ENCODE measurements at places on chromosomes 1 and 21. TPM values are rescaled to one million over a fixed set of nuclear protein-coding genes. Genes with fewer than 3 reads are reported as not detected.

The NECTIN4 gene
- polyA plus RNA-seq, result 0.29 TPM

- no peak for DNase-seq
These were observed 61.0 kb downstream of the RUNX1 start for GRCh38 chr21:34988139-34988538.

- no peak for DNase-seq
These were observed 120.6 kb upstream of the ARHGEF16 start for GRCh38 chr1:3333903-3334302.

The KLHL21 gene
- polyA plus RNA-seq, result 18.0 TPM

DNA sequence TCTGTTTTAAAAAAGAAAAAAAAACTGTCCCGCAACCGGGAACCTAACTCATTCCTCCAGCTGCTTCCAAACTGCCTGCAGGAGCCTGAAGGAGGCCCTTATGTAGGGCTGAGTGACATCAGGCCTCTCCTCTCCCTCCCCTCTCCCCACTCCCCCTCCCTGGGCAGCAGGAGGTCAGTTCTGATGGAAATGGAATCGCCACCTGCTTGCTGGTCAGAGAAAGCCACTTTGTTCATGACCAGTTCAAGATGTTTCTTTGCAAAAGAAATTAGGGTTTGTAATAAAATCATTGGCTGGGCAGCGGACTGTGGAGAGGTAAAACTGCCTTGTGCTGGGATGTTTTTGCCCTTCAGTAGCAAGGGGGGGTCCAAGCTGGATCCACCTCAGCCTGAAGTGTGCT is at the start of gene MAP1LC3C:
Gene MAP1LC3C, minus strand, starts transcription at position 73 of the 400 bp plus-strand sequence. CDS start 90 bp downstream, outside the sequence.
- DNase-seq, result no peak

GRCh38 chr1:220137019-220137786 is 43.3 kb downstream of the IARS2 start:
- DNase-seq, result peak; percentile 94

The COL9A2 gene
- 0.69 TPM for polyA plus RNA-seq

All from endothelial cell of umbilical vein (primary cell).